ENCODE measurements at places on chromosomes 3 and 15.

- no peaks in the 10 kb centered on the region for H3K4me1 ChIP-seq
- no peak overlapping the region for H3K27ac ChIP-seq
- DNase-seq = no peak
- H3K4me3 ChIP-seq = no peak overlapping the region
Observed at GRCh38 chr3:67976663-67977062, 322.3 kb upstream of the SUCLG2 start.

GRCh38 chr15:84035399-84035766 is 200.2 kb upstream of the GOLGA6L4 start:
- H3K4me3 ChIP-seq = no peak overlapping the region
- no peak overlapping the region for H3K27ac ChIP-seq
- H3K4me1 ChIP-seq = no peaks in the 10 kb centered on the region
- no peaks in the 10 kb centered on the region for H3K27me3 ChIP-seq

DNA sequence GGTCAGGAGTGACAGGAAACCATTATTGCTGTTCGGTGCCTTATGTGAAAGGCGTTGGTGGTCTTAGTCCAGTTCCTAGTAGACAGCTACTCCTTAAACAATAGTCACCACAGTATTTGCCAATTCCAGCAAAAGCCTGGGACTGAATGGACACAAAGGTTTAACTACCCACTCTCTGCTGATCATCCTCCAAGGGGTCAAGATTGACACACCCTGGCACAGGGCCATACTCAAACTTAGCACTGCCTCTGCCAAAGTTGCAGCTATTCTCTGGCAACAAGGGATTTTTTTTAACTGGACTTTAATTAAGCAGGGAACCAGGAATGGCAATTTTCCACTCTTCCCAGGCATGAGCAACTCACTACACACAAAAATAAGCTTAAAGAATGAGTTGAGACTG is 193.9 kb downstream of the NLGN1 start:
- peaks cover 15% of the 10 kb centered on the region for H3K4me1 ChIP-seq
- no peaks in the 10 kb centered on the region for H3K36me3 ChIP-seq
- no peaks in the 10 kb centered on the region for H3K27me3 ChIP-seq
- no peak for DNase-seq
- H3K27ac ChIP-seq = no peak overlapping the region

- H3K27me3 ChIP-seq = no peaks in the 10 kb centered on the region
- H3K4me1 ChIP-seq = peaks cover 3% of the 10 kb centered on the region
- H3K27ac ChIP-seq = no peak overlapping the region
- no peak for DNase-seq
Observed at GRCh38 chr15:77541421-77542181, 91.1 kb downstream of the LINGO1 start.

- peaks cover 55% of the 10 kb centered on the region for H3K36me3 ChIP-seq
- H3K27ac ChIP-seq = no peak overlapping the region
- H3K4me3 ChIP-seq = no peak overlapping the region
- H3K27me3 ChIP-seq = no peaks in the 10 kb centered on the region
- H3K4me1 ChIP-seq = no peaks in the 10 kb centered on the region
Observed at GRCh38 chr3:133812872-133813271, 7.3 kb downstream of the SRPRB start.

- H3K36me3 ChIP-seq = no peaks in the 10 kb centered on the region
- H3K27ac ChIP-seq = no peak overlapping the region
- no peak overlapping the region for H3K4me3 ChIP-seq
- H3K27me3 ChIP-seq = no peaks in the 10 kb centered on the region
- H3K4me1 ChIP-seq = no peaks in the 10 kb centered on the region
- DNase-seq = peak; percentile 33
Observed at GRCh38 chr3:96863129-96863740, 48.8 kb downstream of the EPHA6 start.

GRCh38 chr15:38029736-38030135 is 95.3 kb downstream of the TMCO5A start:
- no peak overlapping the region for H3K4me3 ChIP-seq
- DNase-seq = no peak
- no peaks in the 10 kb centered on the region for H3K36me3 ChIP-seq
- H3K27ac ChIP-seq = no peak overlapping the region

GRCh38 chr15:22878103-22878502 is 39.6 kb downstream of the NIPA2 start:
- H3K27ac ChIP-seq = no peak overlapping the region
- peaks cover 2% of the 10 kb centered on the region for H3K36me3 ChIP-seq

Data from SJCRH30 (cell line).